Muscle of leg (tissue), 16 donors: ENCODE measurements at places on chromosomes 3 and 15. TPM values are rescaled to one million over a fixed set of nuclear protein-coding genes. Genes with fewer than 3 reads are reported as not detected.

DNA sequence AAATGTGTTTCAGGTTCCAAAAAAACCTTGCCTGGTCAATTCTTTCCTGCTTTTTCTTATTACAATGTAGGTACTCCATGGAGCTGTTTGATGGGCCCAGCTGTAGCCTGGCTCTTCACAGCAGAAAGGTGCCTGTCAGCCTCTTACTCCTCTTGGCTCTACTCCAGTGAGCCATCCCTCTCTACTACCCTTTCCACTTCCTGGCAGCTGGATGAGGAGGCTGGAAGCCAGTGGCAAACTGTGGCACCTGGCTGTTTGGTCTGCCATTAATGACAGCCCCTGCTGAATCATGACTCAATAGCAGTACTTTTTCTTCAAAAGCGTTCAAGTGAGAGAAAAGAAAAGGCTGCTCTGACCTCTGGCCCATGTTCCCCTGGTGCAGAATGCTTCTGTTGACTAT lies 618.1 kb downstream of the PYDC2 start:
- no peaks in the 10 kb centered on the region for H3K27me3 ChIP-seq
- H3K4me1 ChIP-seq: no peaks in the 10 kb centered on the region
- no peak for DNase-seq
- H3K36me3 ChIP-seq: no peaks in the 10 kb centered on the region
- H3K27ac ChIP-seq: no peak overlapping the region

Gene CHL1
- total RNA-seq: 4.2 TPM

- H3K27ac ChIP-seq: no peak overlapping the region
- no peaks in the 10 kb centered on the region for H3K27me3 ChIP-seq
- peaks cover 46% of the 10 kb centered on the region for H3K36me3 ChIP-seq
- peak; percentile 37 for DNase-seq
- no peaks in the 10 kb centered on the region for H3K4me1 ChIP-seq
Measured at GRCh38 chr3:5217824-5218595, 30.5 kb downstream of the EDEM1 start.

DNA sequence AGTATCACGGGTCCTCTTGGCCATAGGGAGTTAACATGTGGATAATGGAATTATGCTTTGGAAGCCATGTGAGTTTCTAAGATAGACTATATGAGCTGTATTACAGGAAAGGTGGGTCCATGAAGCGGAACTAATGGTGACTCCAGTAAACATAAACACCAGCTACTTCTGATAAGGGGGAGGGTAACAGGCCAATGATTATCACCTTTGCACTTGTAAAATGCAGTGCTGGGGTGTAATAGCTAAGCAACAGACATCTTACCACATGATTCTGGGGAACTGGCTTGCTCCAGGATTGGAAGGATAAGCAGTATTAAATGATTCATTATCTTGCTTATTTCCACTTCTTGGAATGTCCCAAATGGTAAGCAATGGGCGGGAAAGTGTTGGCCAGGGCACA lies 61.4 kb upstream of the CD47 start:
- no peaks in the 10 kb centered on the region for H3K4me1 ChIP-seq
- H3K36me3 ChIP-seq: no peaks in the 10 kb centered on the region
- no peaks in the 10 kb centered on the region for H3K27me3 ChIP-seq
- H3K4me3 ChIP-seq: no peak overlapping the region
- no peak for DNase-seq

DNA sequence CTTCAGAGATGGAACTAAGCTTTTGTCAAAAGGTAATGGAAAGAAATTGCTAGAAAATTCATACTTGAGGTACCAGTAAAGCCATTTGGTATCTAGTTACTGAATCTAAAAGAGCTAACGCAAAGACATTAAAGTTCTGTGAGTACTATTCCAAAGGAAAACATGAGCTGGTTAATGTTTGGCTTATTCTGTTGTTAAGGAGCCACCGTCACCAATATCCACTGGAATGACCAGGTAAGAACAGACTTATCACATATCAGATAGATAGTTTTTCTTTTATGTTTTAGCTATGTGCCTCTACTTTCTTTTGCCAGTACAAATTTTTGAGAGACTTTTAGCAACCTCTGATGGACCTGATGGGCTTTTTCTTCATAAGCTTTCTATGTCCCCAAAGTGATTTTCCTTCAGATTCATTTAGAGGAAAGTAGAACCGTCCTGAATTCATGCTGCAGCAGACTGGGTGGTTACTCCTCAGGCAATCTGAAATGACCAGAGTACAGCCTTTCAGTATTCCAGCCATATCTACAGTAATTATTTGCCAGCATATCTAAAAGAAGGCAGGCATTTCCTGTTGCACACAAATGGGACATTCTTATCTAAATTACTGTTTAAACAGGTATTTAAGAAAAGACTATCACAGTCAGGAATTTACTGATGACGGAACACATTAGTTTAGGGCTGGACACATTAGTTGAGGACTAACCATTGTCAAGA lies 274.1 kb downstream of the MECOM start:
- H3K4me3 ChIP-seq: no peak overlapping the region
- no peak overlapping the region for H3K27ac ChIP-seq
- no peaks in the 10 kb centered on the region for H3K36me3 ChIP-seq
- H3K27me3 ChIP-seq: no peaks in the 10 kb centered on the region
- no peak for DNase-seq

GRCh38 chr3:89326997-89327396 lies 219.6 kb downstream of the EPHA3 start:
- no peak overlapping the region for H3K4me3 ChIP-seq
- H3K27me3 ChIP-seq: no peaks in the 10 kb centered on the region
- DNase-seq: no peak
- H3K4me1 ChIP-seq: no peaks in the 10 kb centered on the region
- no peak overlapping the region for H3K27ac ChIP-seq
- H3K36me3 ChIP-seq: no peaks in the 10 kb centered on the region

DNA sequence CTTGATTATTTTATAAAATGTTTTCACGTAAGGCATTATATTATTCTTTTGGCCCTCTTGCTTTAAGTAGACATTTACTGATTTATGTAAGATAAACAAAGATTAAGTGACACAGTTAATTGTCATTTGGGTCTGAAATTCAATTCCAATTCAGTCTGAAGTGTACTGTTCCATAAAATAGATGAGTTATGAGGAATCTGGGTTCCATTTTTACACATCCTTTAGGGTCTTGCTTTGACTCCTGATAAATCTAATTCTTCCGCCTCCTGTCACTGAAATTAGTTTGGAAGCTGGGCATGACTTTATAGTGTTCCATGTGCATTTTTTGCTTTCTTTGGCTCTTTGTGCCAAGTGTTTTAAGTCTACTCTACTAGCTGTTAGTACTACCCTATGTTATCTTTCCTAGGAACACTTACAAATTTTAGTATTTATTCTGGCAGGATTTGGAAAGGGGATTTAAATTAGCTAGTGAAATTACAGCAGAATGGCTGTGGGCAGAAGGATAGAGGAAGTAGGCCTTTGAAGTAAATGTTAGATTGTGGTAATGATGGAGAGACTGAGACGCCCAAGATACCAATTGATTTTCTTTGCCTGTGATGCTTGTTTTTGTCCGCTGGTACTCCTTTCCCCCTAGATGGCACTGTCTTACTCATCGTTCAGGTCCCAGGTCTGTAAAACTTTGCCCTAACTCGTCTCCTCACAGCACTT lies 14.3 kb downstream of the ARL8B start:
- H3K36me3 ChIP-seq: peaks cover 2% of the 10 kb centered on the region
- no peak overlapping the region for H3K4me3 ChIP-seq
- no peaks in the 10 kb centered on the region for H3K27me3 ChIP-seq

Gene LMAN1L
- 0.04 TPM for total RNA-seq

Gene CPLX3
- not detected for total RNA-seq

GRCh38 chr3:188948281-188948996 lies 223.3 kb upstream of the TPRG1 start:
- DNase-seq: peak; percentile 79
- H3K4me1 ChIP-seq: peaks cover 41% of the 10 kb centered on the region
- peak overlapping the region; percentile 24 for H3K4me3 ChIP-seq
- H3K27me3 ChIP-seq: peaks cover 6% of the 10 kb centered on the region
- no peaks in the 10 kb centered on the region for H3K36me3 ChIP-seq

GRCh38 chr3:183427876-183428446 lies 458 bp downstream of the MCF2L2 start:
- H3K27ac ChIP-seq: no peak overlapping the region
- no peaks in the 10 kb centered on the region for H3K36me3 ChIP-seq
- peak; percentile 74 for DNase-seq
- H3K4me1 ChIP-seq: peaks cover 11% of the 10 kb centered on the region
- H3K4me3 ChIP-seq: peak overlapping the region; percentile 54

- H3K27ac ChIP-seq: peak overlapping the region; percentile 62
- peaks cover 19% of the 10 kb centered on the region for H3K4me1 ChIP-seq
- peaks cover 11% of the 10 kb centered on the region for H3K36me3 ChIP-seq
- no peaks in the 10 kb centered on the region for H3K27me3 ChIP-seq
- DNase-seq: peak; percentile 68
Measured at GRCh38 chr3:172279191-172279640, 169.0 kb downstream of the GHSR start.

DNA sequence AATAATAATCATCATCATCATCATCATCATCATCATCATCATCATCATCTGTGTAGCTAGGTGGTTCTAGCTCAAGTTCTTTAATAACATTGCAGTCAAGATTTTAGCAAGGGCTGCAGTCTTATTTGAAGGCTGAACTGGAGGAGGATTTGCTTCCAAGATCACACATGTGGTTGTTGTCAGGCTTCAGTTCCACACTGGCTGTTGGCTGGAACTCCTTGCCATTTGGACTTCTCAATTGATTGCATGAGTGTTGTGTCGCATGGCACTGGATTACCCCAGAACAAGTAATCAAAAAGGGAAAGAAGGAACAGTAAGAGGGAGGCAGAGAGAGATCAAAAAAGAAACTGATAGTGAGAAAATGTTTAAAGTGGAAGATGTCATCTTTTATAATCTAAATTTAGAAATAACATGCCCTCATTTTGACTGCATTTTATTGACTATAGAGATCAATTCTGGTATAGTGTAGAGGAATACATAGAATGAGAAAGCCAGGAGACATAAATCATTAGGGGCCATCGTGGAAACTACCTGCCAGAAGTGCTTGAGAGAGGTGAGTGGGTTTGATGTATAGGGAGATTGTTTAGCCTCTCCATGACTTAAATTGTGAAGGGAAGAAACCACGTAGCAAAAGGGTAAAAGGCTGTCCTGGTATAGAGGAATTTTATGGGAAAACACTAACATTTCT lies 346.6 kb upstream of the RBMS3 start:
- no peaks in the 10 kb centered on the region for H3K4me1 ChIP-seq
- H3K4me3 ChIP-seq: no peak overlapping the region
- H3K27ac ChIP-seq: no peak overlapping the region
- no peaks in the 10 kb centered on the region for H3K36me3 ChIP-seq

Gene TMEM108
- 6.3 TPM for total RNA-seq

DNA sequence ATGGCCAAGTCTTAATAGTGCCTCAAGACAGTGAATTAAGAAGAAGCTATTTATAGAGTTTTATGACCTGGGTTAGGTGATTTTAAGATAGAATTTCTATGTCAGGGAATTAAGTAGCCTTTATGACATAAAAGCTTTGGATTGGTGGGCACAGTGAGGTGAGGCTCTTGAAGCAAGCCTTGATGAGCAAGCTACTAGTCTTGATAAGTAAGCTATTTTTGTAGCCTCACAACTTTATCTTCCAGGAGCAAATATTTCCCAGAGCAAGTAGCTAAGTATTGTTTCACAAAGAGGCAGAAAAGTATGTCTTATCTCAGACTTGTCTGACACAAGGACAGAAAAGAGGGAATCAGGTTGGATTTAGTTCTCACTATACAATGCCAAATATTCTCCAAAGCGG lies 491.7 kb upstream of the RASGRP1 start:
- DNase-seq: no peak
- H3K27ac ChIP-seq: no peak overlapping the region
- H3K4me1 ChIP-seq: no peaks in the 10 kb centered on the region
- H3K4me3 ChIP-seq: no peak overlapping the region
- H3K27me3 ChIP-seq: no peaks in the 10 kb centered on the region
- no peaks in the 10 kb centered on the region for H3K36me3 ChIP-seq

Gene AADACL2
- total RNA-seq: not detected
